ENCODE measurements at places on chromosomes 12 and 14. TPM values are rescaled to one million over a fixed set of nuclear protein-coding genes. Genes with fewer than 3 reads are reported as not detected.

DNA sequence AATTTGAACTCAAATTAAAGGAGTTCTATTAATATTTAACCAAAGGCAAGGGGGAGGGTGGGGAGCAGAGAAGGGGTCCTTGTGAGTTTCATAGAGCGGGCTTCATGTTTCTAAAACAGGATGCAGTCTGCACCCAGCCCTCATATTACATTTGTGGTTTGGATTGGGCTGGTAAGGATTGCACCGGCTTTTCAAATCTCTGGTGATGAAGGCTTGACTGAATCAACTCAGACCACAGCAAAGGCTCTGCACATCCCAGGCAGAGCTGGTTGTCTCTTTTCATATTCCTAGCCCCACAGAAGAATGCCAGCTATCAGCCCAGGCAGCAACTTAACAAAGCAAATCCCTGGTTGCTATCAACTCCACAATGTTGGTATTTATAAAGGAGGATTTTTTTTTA is 1221.4 kb downstream of the VRK1 start:
- no peak for DNase-seq

DNA sequence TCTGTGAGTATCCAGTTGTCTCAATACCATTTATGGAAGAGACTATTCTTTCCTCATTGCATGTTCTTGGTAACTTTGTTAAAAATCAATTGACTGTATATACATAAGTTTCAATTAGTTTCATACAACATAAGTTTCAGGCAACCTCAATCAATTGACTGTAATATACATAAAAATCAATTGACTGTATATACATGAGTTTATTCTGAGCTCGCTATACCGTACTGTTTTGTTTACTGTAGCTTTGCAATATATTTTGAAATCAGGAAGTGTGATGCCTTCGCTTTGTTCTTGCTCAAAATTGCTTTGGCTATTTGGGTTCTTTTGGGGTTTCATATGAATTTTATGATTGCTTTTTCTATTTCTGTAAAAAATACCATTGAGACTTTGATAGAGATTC is 392.0 kb downstream of the BTG1 start:
- no peak for DNase-seq

DNA sequence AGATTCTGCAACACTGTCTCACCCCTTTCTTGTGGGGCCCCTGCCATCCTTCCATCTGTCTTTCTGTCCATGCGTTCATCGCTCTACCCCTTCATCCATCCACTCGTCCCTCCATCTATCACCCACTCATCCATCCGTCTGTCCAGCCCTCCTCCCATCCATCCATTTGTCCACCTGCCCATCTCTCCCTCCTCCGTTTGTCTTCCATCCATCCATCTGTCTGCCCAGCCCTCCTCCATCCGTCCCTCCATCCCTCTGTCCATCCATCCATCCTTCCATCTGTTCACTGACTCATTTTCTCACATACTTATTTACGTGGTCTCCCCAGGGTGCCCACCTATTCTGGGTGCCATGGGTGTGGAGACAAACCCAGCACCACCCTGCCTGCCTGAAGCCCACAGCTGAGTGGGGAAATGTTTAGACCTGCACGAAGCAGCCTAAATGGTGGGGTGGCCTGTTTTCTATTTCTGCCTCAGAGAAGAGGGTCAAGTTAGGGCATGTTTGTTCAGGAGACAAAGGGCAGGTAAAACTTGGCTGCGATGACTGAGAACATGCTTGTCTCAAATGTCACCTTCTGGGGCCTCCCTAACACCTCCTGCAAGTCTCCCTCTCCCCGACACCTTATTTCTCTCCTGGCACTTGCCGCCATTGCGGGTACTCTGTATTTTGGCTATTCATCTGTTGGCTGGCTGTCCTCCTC is 2.8 kb upstream of the SLC25A47 start:
- no peak for DNase-seq

Gene SYT10
- not detected for total RNA-seq

DNA sequence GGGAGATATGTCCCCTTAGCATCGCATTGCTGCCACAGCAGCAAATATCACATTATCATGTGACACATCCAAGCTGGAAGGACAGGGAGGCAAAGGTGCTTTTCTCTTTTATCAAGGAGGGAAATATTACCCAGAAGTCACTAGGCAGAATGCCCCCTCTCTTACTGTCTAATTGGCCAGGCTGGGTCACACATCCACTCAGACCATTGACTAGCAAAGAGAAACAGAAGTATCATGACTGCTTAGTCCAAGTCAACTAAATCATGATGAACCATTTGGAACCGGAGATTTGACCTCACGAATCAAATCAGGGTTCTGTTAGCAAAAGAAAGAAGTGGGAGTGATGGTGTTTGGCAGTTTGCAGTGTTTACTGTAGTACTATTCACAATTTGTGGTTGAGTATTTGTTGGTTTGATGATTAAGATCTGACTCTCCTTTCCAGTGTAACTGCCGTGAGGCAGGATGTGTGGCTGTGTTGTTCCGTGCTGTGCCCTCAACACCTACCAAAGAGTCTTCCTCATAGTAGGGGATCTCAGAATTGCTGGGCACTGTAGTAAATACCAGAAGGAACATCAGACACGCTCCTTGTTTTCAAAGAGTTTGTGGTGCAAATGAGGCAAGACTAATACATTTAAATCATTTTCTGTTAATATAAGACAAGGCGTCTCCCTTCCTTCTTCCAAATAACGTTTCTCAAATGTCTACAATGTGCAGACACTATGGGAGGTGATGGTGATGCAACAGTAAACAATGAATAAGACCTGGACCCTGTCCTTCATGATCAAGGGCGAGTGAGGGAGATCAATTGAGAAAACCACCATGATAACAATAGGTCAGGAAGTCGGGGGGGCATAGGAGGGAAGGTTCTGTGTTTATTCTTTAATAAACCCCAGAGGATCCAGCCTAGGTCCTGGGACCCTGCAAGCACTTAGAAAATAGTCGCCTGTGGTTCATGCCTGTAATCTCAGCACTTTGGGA is 194.4 kb upstream of the CRY1 start:
- no peak for DNase-seq

- DNase-seq: no peak
Measured at GRCh38 chr12:19847294-19848059, 408.2 kb downstream of the AEBP2 start.

Gene NFE2
- total RNA-seq: 1.5 TPM

Gene EML5
- total RNA-seq: 0.43 TPM

Gene P2RX7
- total RNA-seq: 2.2 TPM

DNA sequence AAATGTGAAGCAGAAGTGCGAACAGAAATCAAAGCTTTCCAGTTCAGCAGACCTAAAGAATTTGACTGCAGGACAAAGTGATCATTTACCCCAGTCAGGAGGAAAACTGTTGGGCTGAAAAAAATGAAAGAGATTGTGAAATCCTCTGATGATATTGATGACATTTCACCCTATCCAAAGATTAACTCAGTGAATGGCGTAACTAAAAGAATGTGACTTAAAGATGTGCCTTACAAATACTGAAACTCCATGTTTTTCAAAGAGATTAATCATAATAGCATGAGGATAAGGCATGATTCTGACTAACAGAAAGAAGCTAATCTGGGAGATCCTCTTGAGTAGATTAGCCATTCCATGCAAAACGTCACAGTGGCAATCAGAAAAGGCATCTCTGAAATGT is 225.6 kb downstream of the DUSP6 start:
- peak; percentile 50 for DNase-seq

- no peak for DNase-seq
Measured at GRCh38 chr14:49870908-49871307, 18.3 kb upstream of the NEMF start.

GRCh38 chr14:68502230-68502629 is 290.6 kb downstream of the ZFP36L1 start:
- DNase-seq: no peak

DNA sequence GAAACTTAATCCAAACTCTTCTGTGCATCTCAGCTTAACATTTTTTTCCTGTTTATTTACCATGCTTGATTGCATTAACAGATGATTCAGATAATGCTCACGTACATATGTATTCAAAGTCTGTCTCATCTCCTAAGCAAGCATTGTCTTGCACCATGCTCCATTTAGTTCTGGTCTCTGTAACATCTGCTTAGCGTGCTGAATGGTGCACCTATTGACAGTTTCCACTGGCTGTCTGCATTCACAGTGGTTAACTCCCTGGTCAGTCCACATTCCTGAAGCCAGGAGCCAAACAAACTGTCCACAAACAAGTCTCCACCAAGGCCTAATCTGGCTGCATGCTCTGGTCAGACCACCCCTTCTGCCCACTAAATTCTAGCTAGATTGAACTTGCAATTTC is 83.9 kb downstream of the KNTC1 start:
- DNase-seq: peak; percentile 50

Gene CPNE6
- not detected for total RNA-seq

- no peak for DNase-seq
Measured at GRCh38 chr12:76560086-76560491, 518 bp upstream of the OSBPL8 start.

GRCh38 chr12:63911341-63911740 is 66.8 kb downstream of the SRGAP1 start:
- DNase-seq: no peak

Gene HRK
- total RNA-seq: 0.55 TPM

Gene RNU4-1
- total RNA-seq: 1,857 TPM

- DNase-seq: no peak
Measured at GRCh38 chr12:123384994-123385376, 1.1 kb downstream of the KMT5A start.

DNA sequence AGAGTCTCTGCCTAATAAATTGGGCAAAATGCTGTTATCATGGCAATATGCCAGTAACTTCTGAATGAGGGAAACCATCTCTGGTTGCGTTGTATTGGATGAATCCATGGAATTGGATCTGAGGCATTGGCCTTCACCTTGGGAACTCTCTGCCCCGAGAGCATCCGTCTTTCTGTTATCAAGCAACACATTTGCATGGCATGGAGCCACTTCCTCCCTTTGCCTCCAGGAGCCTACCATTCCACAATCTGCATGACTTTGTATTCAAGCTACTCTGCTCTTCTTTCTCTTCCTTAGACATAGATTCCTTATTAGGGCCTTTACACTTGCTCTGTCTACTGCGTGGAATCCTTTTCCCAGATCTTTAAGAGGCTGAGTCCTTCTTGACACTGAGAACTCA is 57.2 kb downstream of the RIC8B start:
- DNase-seq: no peak

DNA sequence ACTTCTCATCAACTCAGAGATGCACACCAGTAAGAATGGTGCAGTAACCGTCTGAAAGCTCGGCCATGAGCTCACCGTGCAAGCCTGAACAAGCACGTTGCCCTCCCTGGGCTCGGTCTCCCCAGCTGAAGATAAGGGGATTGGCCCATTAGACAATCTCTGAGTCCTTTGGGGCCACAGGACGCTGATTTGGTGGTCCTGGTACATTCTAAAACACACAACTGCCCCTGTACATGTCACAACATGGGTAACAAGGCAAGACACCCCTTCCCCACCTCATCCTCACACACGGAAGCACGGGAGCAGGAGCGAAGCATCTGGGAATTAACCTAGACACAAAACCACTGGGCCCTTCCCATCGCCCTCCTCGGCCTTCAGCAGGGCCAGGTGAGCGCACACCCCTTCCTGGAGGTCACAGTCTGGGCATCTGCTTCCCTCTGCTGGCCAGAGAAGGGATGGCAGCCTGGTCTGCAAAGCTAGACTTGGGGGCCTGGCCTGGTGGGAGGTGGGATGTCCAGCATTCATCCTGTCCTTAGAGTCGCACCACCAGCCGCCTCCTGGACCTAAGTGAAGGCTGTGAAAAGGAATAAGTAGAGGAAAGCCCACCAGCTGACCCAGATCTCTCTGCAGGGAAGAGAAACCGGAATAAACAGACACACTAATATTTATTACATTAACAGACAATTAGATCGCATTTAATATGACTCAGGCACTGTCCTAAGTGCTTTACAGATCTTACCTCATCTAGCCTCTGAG is 18.9 kb upstream of the SMUG1 start:
- peak; percentile 82 for DNase-seq

DNA sequence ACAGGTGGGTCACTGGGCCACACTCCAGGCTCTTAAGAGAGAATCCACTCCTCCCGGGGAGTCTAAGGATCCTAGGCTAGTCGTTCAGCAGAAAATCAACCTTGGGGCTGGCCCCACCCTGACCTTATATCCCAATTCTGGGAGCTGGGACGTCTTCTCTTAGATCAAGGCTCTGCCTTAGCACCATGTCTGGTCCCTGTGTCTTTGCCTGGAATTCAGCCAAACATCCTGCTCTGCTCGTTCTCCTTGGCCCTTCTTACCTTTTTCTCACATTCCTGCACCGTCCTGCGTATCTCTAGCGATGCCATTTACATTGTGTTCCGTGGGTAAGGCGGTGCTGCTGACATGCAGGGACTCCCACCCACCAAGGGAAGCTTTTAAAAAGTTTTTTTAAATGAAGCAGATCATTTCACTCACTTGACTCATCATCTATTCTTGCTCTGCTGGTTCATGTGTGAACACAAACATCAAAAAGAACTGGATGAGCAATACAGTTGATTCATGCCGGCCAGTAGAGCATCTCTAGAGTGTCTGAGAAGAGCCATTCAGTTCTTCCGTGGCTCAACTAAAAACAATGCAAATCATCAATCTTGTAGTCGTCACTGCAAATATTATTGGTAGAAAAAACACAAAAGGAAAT is 50.2 kb downstream of the KCNK13 start:
- DNase-seq: peak; percentile 64

GRCh38 chr12:42402821-42403411 is 76.9 kb downstream of the PPHLN1 start:
- DNase-seq: no peak

DNA sequence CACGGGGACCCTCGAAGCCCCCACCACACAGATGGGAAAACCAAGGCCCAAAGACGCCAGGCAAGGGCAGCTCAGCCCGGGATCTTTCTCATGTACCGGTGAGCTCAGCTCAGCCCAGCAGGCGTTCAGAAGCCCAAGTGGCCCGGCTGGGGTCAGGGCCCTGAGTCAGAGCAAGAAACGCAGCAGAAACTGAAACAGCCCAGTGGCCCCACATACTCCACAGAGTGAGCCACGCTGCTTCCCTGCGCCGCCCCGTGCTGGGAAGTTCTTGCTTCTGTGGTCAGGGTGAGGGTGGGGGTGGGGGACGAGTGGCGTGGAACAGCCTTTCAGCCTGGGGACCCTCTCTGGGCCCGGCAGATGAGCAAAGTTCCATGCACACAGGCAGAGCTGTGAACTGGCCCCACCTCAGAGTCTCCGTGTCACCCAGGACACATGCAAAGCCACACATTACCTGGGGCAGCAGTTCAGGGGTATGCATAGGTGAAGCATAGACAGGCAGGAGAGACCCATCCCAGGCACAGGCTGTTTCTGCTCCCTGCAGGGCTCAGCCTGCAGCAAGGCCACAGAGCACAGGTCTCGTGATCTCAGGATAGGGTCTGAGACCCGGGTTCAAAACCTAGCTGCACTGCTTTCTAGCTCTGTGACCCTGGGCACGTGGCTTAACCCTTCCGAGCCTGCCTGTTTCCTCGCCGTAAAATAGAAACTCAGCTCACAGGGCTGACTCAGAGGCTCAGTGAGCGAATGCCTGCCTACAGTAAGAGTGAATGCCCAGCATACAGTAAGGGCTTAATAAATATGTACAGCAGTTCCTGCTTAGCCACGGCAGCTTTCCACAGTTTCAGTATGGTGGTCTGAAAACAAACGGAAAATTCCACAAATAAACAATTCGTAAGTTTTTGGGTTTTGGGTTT is 21.6 kb downstream of the NCOR2 start:
- DNase-seq: no peak

Gene LRP1-AS
- not detected for total RNA-seq

Gene CPNE8
- total RNA-seq: 10.7 TPM

Measured in PC-9 (cell line).